AG09319 (cell line): ENCODE measurements at places on chromosomes 2 and 18.

DNA sequence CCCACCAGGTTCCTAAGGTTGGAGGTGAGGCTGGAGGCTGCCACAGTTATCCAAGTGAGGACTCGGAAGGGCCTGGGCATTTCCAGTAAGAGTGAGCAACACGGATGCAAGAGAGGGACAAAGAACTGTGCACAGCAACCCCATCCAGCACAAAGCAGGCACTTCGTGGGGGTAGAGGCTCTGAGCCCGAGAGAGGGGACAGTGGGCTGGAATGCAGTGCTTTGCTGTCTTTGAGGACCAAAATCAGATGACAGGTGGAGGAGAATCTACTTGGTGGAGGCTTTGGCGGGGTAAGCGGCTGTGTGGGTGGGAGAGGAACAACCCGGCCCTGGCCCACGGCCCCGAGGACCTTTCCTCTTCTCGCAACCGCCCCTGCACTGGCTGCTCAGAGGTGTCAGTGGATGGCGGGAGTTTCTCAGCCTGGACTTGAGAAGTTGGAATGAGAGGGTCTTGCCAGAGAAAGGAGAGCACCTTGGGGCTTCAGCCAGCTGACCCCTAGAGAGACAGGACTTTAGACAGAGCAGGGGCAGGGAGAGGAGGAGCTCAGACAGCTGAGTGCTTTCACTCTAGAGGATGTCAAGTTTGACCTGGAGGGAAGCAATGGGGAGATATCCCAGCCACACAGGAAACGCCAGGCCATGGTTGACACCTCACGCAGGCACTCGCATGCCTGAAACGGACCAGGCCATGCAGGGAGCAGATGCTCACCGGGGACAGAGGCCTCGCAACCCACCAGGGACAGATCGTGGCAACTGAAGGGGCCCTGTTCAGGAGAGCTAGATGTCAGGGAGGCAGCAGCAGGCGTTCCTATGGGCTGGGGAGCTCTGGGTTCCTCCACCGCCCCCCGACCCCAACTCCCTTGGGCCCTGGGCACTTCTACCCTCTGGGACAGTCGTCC lies 11.6 kb downstream of the RAMP1 start:
- no peak for DNase-seq

DNA sequence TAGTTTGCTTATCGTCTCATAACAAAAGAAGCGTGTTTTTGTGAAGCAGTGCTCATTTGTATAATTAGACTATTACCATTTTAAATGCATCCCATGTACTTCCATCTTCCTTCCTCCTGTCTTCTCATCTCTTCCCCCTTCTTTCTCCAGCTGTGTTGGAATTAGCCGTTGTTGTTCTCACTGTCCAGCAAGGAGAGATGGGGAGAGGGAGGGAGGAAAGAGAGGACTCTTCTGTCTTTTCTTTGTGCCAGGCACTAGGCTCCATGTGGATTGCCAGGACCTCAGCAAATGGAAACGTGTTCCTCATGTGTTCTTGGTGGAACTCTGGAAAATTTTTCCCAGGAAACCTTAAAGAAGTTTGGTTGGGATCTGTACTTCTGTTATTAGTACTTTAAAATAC lies 131.7 kb downstream of the PHLPP1 start:
- no peak for DNase-seq

- no peak for DNase-seq
Observed at GRCh38 chr2:147041121-147041494, 803.7 kb upstream of the ACVR2A start.

DNA sequence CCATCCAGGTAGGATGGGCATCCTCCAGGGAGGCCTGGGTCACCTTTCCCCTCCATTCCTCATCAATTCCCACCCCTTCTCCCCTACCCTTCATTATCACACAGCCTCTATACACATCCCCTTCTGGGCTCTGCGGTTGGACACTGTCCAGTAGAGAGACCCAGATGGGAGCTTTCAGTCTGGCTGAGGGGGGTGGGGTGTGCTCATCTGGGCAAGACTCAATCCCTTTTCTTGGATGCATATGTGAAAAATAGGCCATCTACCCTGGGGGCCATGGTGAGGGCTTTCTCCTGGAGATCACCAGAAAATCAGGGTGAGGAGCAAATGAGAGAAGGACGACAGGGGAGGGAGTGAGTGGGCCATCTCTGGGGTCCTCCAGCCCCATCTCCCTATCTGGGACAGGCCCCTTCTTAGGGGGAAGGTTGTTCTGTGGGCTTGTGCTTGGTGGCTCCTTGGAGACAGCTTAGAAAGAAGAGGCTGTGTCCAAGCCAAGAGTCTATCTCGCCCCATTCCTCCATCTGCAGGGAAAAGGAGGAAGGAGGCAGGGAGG lies 160.1 kb downstream of the DYSF start:
- DNase-seq: no peak

GRCh38 chr2:231886071-231886681 lies 40.0 kb downstream of the NPPC start:
- DNase-seq: no peak

DNA sequence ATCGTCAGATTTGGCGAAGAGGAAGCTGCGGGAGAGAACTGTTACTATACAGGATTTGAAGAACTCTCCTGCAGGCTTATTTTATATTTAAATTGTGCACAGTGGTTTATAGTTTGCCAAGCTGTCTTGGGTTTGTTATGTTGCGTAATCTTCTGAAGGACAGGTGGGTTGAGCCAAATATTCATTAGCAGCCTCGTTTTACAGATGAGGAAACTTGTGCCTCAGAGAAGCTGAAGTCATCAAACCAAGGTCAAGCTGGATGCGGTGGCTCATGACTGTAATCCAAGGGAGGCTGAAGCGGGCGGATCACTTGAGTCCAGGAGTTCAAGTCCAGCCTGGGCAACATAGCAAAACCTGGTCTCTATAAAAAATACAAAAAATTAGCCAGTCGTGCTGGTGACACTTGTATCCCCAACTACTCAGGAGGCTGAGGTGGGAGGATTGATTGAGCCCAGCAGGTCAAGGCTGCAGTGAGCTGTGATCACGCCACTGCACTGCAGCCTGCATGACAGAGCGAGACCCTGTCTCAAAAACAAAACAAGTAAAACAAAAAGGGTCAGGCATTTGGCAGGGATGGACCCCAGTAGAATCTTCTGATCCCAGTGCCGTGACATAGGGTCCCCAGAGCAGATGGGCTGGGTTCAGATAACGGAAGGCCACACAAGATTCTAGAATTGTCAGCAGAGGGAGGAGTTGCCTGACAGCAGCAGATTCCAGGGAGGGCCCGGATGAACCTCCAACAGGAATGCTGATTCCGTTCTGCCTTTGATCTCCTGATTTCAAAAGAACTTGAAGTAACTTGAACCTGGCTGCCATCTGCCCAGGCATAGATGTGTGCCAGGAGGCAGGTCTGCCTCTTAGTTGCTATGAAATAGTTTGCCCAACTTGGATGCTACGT lies 50.6 kb downstream of the SH3BP4 start:
- peak; percentile 39 for DNase-seq
